Central memory CD8-positive, alpha-beta T cell (primary cell): ENCODE measurements at places on chromosomes 13 and 19.
A peak's percentile ranks its signal among the peaks of the same experiment; 100 is the strongest.

GRCh38 chr19:39533003-39533512 is 406 bp upstream of the EID2B start:
- no peak for DNase-seq

- DNase-seq = no peak
These were observed 1.5 kb downstream of the C3 start for GRCh38 chr19:6718741-6719539.

GRCh38 chr13:107192289-107192688 is 624.4 kb upstream of the ARGLU1 start:
- no peak for DNase-seq

DNA sequence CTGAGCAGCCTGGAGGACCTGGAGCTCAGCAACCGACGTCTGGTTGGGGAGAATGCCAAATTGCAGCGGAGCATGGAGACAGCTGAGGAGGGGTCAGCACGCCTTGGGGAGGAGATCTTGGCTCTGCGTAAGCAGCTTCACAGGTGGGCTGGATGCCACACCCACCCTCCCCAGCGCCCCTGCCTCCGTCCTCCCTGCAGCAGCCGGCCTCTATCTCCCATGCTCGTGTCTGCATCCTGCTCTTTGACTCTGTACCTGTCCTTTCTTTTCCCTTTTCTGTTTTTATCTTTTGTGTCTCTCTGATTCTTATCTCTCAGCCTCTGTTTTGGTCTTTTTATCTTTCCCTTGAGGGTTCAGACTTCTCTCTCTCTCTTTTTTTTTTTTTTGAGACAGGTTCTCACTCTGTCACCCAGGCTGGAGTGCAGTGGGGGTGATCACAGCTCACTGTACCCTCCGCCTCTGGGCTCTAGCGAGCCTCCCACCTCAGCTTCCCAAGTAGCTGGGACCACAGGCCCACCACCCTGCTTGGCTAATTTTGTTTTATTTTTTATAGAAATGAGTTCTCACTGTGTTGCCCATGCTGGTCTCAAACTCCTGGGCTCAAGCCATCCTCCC is 10.1 kb downstream of the KASH5 start:
- DNase-seq = no peak

- DNase-seq = no peak
These were observed 156.4 kb upstream of the FREM2 start for GRCh38 chr13:38530492-38530891.

DNA sequence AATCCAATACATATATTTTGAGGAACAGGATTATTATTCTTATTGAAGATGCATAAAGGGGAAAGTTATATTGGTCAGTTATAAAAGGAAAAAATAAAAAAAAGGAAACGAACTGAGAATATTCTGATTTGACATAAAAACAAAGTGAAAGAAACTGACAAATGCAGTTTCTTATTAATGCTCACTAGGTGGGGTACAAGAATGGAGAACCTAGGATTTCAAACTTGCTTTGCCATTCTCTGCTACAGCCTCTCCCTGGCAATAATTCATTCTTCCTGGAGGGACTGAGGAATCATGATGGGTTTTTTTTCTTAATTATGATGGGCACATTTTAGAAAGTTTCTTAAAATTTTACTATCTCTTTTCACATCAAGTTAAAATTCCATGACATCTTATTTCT is 154.9 kb downstream of the PCDH9 start:
- no peak for DNase-seq

- no peak for DNase-seq
These were observed 424.1 kb downstream of the NDFIP2 start for GRCh38 chr13:79905018-79905417.

DNA sequence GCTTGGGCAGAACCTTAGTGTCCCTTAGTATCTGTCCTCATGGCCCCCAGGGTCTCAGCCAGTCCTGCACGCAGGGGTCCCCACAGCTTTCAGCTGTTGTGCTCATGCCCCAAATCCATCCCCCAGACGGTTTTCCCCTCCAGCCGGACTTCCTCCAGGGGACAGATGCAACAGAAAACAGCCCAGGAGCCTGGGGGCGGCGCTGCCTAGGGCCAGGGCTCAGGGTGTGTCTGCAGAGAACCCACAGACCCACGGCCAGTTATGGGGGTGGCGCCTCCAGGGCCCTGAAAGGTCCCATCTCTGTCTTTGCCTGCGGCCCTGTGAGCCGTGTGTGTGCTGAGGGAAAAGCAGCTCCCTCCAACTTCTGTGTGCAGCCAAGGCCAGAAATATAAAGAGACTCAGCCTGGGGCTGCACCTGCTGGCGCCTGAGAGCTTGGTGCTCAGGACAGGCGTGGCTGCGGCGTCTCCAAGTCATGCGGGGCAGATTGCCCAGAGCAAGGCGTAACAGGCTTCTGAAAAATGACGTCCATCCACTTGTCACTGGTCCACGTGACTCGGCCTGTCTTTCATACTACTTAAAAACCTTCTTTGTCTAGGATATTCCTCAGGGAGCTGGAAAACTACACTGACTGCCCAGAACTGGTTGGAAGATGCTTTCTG is 22.1 kb upstream of the F7 start:
- DNase-seq = no peak

DNA sequence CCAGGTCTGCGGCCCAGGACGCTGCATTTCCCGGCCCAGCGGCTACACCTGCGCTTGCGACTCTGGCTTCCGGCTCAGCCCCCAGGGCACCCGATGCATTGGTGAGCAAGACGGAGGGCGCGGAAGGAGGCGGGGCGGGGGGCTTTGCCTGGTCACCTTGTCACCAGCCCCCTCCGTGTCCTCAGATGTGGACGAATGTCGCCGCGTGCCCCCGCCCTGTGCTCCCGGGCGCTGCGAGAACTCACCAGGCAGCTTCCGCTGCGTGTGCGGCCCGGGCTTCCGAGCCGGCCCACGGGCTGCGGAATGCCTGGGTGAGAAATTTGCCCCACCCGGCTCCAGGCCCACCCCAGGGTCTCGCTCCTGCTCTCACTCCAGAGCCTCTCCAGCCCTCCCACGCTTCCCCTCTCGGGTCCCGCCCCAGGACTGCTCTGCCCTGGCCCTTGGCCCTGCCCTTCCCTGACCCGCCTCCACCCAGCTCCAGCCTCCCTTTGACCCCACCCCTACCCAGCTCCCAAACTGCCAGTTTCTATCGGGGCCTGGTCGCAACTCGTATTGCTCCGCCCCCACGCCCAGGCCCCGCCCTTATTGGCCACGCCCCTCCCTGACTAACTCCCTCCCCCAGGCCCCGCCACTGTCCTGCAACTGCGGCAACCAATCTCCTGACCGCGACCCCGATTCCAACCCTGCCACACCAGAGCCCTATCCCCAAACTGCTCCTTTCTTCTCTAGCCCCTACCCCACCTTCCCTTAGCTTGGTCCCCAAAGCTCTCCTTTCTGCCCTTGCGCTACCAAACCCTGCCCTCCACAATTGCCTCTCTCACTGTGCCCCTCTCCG is 8.6 kb downstream of the LTBP4 start:
- peak; percentile 74 for DNase-seq

- DNase-seq = no peak
These were observed 33.0 kb downstream of the DPRX start for GRCh38 chr19:53664760-53665159.

GRCh38 chr13:78638216-78638615 is 20.7 kb downstream of the OBI1 start:
- DNase-seq = no peak

DNA sequence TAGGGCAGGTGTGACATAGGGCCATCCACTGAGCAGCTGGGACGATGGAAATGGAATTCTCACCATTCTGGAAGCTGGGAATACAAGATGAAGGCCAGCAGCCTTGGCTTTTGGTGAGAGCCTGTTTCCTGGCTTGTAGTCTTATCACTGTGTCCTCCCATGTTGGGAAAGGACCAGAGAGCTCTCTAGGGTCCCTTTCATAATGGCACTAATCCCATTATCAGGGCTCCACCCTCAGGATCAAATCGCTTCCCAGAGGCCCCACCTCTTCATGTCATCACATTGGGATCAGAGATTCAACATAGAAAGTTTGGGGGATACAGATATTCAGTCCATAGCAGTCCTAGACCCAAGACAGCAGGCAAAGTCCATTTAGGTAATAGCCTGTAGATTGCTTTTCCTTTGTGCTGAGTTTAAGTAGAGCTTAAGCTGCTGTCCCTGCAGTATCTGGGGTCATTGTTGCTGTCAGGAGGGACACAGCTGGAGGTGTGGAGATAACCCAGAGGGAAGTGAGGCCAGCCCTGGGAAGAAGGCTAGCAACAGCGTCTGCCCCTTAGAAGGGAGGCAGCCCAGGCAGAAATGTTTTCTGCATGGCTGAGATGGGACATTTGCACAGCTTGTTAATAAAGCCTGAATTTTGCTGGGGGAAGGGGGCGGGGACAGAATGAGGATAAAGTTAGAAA is 136.5 kb upstream of the GPR12 start:
- no peak for DNase-seq

- DNase-seq = no peak
These were observed 33.2 kb downstream of the DPY19L3 start for GRCh38 chr19:32438751-32439150.

- DNase-seq = no peak
These were observed 1551.8 kb downstream of the SLITRK1 start for GRCh38 chr13:82330499-82330898.

GRCh38 chr13:37412241-37412921 is 186.2 kb downstream of the POSTN start:
- DNase-seq = no peak

- DNase-seq = no peak
These were observed 259.9 kb downstream of the TBC1D4 start for GRCh38 chr13:75222031-75222430.
